ENCODE measurements at places on chromosomes 4 and X.

DNA sequence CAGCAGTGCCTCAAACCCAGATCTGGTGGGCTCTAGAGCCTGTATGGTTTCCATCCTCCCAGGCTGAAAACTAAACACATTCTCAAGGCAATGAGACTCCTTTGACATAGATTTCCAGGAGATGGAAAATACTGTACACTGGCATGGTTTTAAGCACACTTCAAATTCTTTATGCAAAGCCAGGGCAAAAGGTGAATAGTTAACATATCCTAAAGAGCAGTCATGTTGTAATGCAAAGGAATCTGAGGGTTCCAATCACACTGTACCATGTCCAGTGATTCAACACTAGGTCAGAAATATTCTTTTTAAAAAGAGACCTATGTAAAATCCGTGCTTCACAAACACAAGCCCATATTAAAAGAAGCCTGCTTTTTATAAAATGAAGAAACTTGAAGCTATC lies 195.3 kb downstream of the QDPR start:
- no peak for DNase-seq

- no peak for DNase-seq
Measured at GRCh38 chrX:13474164-13474516, 95.3 kb upstream of the EGFL6 start.

- DNase-seq = no peak
Measured at GRCh38 chr4:151738720-151739517, 21.9 kb downstream of the GATB start.

DNA sequence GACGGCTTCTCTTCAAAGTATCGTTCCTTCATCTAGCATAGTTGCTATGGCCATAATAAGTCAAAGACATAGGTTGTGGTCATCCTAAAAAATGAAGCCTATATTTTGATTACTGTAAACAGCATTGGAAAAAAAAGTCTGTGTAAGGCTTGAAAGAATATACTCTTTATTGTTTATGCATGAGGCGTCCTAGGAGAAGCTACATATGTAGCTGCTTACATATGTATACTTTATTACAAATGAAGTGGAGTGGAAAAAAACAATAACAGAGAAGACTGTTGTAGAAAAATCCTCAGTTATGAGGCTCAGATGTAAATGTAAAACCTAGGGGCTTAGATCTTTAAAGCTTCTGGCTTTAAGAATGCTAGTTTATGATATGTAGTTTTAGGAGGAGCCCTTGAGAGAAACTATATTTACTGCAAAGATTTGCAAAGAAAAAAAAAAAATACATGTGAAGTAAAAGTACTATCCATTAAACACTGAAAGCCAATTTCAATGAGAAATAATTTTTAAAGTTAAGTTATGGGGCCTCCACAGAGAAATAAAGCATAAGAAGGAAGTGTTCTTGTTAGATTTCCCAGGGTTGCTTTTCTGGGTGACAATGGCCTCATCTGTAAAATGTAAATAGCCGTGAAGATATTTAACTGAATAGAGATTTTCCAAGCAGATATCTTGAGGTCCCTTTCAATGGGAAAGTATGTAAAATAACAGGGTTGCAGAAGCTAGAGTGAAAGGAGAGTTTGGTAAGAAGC lies 598.2 kb downstream of the TRIML1 start:
- DNase-seq = no peak

DNA sequence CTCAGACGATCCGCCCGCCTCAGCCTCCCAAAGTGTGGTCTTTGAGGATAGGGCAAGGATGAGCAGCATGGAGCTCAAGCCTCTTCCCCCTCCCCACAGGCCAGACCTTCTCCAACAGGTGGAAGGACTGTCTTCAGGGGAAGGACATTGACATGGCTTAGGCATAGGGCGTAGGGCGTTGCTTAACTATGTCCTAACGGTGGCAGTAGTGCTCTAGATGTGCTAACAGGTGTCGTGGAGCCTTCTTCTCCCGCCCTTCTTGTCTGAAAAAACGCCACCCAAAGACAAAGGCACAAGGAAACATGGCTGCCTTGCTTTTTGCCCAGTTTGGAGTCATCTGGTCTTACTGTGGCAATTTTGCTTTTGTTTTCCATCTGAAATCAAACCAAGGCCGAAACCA lies 219.8 kb downstream of the OR13H1 start:
- no peak for DNase-seq

DNA sequence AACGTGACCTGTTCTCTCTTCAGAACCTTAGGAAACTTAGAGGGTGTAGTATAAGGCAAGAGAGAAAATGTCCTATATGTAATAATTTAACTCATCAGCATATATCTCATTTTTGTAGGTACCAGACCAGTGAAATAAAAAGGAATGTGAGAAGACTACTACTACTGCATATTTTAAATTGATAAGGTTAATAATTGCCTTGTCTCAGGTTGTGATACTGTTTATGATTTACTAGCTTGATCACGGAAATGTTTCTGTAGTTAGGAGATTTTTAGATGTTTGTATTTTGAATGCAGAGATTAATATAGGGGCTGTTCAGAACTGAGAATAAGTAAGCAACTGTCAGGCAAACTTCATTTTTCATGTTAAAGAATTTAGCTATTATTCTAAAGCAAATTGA lies 1563.4 kb downstream of the C4orf33 start:
- DNase-seq = no peak

DNA sequence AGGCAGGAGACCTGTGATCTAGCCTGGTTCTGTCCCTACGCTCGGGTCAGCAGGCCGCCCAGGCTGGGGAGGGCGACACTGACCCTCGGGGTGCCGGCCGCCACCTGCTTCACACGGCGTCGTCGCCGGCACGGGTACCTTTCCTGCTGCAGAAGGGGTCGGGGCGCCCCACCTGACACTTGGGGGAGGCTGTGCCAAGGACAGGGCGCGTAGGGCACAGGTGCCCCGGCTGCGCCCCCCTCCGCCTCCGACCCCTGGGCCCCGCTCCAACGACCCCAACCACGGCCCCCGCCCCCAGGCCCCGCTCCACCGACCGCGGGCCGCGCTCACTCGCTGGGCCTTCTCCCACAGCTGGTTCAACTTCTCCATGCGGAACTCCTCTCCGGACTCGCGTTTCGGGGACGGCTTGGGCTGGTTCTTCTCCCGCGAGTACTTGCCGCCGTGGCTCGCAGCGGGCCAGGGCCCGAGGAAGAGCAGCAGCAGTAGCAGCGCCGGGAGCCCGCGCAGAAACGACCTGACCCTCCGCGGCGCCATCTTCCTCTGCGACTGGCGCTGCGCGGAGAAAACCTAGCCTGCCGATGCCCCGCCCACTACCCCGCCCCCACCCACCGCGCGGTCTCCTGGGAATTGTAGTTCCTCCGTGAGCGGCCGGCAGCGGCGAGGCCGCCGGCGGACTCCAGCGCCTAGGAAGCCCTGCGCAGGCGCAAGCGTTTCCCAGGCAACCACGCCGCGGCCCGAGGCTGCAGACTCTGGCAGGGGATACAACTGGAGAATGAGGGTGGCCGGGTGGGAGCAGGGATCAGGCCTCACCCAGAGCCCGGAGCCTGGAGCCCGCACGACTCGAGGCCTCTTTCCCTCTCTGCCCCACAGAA lies at the start of gene LRPAP1:
Gene LRPAP1 (minus strand): TSS at position 544 of the 872 bp plus-strand sequence. CDS start 10 bp downstream, at position 534.
- DNase-seq = peak; percentile 87

GRCh38 chr4:22237846-22238494 lies 277.9 kb downstream of the ADGRA3 start:
- DNase-seq = peak; percentile 79

DNA sequence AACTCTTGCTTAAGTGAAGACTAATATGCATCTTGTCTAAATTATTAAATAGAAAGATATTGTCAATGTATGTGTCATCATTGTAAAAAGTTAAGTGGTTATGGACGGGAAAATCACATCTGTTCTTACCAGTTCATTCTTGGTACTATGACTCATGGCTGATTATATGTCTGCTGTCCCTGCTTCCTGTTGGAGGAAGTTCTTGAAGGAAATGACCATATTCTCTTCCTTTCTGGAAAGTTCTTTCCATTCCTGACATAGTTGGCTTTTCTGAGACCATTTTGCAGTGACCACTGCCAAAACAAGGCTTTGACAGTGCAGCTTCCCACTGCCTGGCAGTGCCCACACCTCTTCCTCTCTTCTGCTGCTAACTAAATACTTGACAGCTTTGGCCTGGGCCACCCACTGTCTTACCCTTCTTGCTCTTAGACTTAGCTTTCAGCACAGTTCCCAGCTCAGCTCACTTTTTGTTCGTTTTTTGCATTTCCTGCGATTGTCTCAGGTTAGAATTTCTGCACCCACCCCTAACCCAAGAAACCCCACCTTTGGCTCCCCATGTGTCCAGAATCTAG lies 13.2 kb upstream of the CLDN24 start:
- peak; percentile 41 for DNase-seq

GRCh38 chrX:9867753-9868152 lies 81.5 kb downstream of the SHROOM2 start:
- DNase-seq = no peak

DNA sequence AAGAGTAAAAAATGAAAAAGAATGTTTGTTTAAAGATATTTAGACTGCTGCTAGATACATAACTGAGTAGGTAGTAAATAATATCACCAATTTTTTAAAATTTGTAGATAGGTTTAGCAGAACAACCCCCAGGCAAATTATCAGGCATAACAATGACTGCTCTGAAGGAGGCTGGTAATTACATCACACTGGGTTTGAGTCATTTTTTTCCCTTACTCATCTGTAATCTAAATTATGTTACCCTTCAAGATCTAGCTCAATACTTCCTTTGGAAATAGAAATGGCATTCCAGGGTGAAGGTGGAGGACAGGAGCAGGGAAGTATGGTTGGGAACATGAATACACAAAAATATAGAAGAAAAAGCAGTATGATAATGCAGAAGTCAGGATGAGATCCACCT lies 431.6 kb upstream of the MAOA start:
- peak; percentile 0 for DNase-seq
